ENCODE measurements at places on chromosomes 12 and 14.

GRCh38 chr12:62865065-62865464, 69.9 kb downstream of the PPM1H start:
- DNase-seq = no peak

- DNase-seq = no peak
These were observed 87.0 kb downstream of the SRRM4 start for GRCh38 chr12:119068129-119068856.

DNA sequence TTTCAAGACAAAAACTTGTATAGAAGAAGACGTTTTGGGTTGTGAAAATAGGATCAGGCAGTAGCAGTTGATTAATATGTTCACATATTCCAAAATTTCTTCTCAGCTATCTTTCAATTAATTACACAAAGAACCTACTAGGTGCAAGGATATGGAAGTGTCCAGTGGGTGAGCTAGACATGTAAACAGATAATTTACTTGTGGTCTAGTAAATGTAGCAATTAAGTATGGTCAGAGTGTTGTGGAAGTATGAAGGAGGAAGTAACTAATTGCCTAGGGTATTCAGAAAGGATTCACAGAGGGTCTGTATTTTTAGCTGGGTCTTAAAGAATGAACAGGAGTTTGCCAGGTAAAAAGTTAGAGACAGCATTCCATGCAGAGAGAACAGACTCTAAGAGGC, 5.9 kb downstream of the GOLGA5 start:
- DNase-seq = no peak

DNA sequence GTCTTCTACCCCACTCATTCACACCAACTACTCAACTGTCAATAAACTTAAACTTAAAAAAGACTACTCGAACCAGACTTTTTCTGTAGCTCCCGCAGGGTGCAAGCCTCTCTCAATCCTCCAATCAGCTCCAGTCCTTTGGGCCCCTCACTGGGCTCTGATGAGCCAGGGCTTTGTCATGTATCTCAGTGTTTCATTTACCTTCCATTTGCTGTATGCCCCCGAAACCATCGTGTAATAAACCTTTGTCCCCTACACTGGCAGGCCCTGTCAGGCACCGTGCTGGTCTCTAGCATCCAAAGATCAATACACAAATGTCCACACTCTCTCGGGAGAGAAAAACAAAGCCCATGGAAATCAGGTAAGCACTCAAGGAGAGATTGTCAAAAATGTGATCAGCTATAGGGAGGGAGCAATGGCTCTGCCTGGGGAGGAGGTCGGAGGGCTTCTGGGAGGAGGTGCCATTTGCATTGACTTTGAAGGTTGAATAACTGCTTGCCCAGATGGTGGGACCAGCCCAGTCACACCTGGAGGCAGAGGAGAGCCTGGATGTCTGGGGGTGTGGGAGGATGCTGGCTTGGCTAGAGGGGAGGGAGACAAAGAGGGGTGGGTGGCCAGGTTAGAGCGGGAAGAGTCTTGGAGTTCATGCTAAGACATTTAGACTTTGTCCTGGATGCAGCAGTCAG, 42.1 kb upstream of the DICER1 start:
- DNase-seq = no peak

- DNase-seq = no peak
These were observed 17.6 kb downstream of the NINJ2 start for GRCh38 chr12:645563-646071.

- no peak for DNase-seq
These were observed 17.2 kb downstream of the NOXRED1 start for GRCh38 chr14:77406086-77406485.

DNA sequence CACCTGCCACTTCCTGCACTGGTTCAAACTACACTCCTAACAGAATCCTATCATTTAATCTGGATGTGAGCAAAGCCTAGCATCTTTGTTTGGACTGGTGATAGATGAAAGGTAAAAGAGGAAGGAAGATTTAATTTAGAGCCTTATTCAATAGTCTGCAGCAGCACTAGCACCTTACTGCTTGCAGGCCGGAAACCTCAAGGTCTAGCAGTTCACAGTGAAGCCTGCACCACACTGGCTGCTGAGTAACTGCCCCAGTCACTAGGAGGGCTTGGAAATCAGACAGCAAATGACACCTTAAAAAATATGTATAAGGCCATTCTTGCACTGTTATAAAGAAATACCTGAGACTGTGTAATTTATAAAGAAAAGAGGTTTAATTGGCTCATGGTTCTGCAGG, 358.0 kb downstream of the DAD1 start:
- no peak for DNase-seq
